Hippocampal formation (tissue), 2 donors: ENCODE measurements at places on chromosomes 2 and 18.

DNA sequence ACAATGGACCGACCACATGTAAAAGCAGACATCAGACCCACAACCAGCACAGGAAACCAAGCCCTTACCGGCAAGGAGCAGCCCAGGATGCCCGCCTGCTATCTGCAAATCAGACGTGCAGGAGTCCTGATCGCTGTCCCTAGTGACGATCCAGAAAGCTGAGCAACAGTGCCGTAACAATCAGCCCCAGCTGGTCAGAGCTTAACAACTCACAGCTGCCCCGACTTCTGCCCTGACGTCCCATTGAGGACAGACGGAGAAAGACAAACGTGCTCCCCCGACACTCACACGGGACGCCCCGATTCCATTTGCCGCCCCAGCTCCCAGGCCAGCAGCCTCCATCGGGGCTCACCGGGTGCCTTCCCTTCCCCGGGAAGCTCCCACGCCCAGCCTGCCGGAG is 39.8 kb upstream of the PXDN start:
- no peak for DNase-seq

DNA sequence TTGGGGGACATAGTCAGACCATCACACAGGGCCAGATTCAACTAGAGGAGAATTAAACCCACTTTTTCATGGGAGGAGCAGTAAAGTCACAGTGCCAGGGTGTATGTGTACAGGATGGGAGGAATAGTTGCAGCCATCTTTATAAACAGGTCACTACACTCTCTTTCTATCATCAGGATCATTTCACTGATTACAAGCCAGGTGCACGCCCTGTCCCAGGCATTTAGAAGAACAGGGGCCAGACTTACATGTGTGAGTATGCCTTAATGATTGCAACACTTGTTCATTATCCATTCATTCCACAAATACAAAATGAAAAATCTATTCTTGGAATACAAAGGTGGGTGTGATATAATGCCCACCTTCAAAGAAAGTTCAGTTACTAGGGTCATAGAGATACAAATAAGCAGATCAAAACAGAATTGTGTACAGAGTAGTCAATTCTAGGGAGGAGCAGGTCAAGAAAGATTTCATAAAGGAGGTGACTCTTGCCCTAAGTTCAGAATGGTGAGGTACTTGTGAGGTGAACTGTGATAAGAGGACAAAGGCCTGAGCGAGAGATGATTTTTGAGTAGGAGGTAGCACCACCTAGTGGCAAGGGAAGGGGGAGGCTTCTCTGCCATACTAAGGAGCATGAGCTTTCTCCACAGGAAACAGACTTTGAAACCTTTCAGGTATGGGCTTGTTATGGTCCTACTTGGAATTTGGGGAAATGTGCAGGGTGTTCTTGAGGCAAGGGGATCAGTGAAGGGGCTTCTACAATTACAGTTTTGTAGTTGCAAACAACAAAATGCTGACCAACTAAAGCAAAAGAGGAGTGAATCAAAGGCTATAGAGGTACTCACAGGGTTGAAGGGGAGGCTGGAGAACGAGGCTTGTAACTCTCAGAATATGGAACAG is 156.3 kb downstream of the SUCLG1 start:
- peak; percentile 40 for DNase-seq

- no peak for DNase-seq
These were observed 2.1 kb downstream of the FBLN7 start for GRCh38 chr2:112140205-112140802.

DNA sequence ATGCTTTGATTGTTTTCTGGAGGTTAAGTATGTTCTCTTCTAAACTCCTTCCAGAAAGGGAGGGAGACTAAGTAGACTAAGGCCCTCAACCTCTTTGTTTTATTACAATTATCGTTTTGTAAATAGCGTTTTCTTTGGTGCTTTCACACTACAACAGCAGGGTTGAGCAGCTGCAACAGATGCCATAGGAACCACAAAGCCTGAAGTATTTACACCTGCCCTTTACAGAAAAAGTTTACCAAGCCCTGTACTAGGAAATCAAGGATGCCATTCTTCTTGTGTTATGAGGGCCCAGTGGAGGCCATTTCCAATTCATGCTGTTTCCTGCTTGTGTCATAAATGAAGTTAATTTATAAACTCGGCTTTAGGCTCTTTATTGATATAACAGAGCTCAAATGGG is 914.8 kb downstream of the DCDC2C start:
- no peak for DNase-seq

DNA sequence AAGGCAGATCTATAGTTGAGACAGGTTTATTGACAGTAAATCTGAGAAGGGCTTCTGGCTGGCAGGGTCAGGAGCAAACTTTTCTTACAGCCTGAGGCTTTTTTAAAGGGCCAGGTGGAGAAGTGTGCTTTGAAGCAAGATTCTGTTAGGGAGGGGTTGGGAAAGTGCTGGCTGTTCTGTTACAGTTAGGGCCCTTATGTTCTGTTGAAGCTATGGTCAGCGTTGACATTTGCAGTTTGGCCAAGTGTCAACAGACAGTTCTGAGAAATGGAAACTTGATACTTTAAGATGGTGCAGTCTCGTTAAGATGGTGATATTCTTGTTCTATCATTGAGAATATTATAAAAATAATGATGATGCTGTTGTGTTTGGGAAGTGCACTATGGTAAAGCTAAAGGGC is 154.2 kb downstream of the RDH14 start:
- no peak for DNase-seq

GRCh38 chr2:6764968-6765723 is 100.6 kb downstream of the CMPK2 start:
- no peak for DNase-seq

GRCh38 chr2:149064365-149064841 is 25.9 kb downstream of the LYPD6B start:
- no peak for DNase-seq

DNA sequence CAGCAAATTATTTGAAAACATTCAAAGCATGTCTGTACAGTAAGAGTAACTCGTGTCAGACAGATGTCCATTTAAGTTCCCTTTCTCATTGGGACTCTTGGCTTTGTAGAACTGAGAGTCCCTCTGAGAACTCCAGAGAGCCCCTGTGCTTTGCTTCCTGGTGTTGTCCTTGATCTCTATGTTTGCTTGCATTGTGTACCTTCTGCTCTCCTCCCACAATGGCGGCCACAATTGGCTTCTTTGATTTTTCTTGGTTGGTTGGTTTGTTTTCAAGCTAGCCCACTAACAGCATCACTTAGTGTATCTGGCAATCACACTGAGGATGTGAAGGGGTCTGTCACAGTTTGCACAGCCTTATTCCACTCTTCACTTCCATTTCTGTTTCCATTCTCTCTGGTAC is 15.1 kb downstream of the ASB18 start:
- DNase-seq, result no peak

GRCh38 chr18:60831971-60832370 is 459.4 kb upstream of the MC4R start:
- no peak for DNase-seq

DNA sequence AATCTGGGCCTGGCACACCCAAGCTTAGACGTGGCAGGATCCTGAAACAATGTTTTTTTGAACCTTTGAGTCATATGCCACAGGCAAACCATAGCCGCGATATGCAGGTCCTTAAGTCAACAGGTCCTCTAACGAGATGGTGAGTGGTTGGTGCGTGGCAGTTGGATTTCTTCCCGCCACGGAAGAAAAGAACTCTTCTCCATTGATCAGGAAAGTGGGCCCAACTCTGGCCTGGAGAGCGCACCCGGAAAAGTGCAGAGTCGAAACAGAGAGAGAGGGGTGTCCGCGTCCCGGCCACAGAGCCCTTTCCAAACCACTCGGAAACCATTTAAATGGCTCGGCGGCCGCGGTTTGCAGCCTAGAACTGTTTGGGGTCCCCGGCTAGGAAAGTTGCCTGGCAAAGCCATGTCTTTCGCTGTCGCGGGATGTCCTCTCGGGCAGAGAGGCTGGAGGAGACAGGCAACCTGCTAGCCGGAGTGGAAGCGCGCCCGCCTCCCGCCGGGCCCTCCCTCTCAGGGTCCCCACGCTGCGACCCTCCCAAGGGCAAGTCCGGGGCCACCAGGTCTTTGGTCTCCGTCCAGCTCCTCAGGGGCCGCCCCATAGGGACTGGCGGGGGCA is 777 bp downstream of the GALNT3 start:
- DNase-seq, result no peak

DNA sequence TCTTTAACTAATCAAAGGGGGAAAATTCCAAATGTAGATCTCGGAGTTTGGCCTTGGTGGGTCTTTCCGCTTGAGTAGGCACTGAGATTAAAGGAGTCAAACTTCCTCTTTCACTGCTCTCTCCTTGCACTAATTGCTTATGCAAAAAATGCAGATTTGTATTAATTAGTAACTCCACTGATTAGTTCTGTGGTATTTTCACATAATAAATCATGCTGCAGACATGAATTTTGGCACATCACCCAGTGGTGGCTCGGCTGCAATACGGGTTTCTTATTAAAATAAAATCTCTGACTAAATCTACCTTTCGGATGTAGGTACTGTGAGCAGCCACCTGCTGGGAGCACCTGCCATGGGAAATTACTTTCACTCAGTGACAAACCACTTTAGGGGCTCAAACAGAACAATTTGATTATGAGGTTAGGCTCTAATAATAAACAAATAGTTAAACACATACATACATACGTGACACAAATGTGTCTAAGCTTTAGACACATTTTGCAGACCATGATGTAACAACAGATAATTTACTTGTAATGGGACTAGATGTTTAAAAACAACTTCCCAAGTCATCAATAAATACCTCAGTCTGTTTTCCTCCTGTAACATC is 6.4 kb upstream of the NEUROD1 start:
- no peak for DNase-seq

DNA sequence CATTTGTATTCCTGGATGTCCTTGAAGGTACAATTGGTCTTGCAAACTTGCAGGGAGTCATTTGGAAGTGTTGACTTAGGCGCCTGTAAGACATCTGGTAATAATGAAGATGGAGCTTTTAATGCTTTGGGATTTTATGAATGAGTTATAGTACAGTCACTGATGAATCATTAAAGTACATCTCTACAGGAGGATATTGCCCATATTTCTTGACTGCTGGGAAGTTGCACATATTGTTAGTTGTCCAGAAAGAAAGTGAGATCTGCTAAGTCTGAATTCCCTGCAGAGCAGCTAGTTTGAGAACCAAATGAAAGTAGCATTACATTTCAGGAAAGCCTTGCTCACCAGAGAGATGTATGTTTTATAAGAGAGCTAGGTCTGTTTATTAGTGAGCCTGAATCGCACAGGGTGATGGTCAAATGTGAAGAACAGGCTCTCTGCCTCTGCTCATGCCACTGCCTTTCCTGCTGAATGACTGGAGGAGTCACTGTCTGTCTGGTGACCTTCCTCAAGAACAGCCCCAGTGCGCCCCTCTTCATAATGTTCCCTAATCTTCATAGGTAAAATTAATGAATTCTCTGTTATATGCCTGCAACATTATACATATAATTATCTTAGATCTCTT is 138.9 kb upstream of the KLHL14 start:
- no peak for DNase-seq

GRCh38 chr18:69213842-69214241 is 186.8 kb upstream of the DOK6 start:
- DNase-seq, result no peak

- DNase-seq, result no peak
These were observed 96.7 kb downstream of the ASB1 start for GRCh38 chr2:238523158-238524110.

- DNase-seq, result peak; percentile 48
These were observed 95.9 kb downstream of the MAP4K4 start for GRCh38 chr2:101793277-101793969.

DNA sequence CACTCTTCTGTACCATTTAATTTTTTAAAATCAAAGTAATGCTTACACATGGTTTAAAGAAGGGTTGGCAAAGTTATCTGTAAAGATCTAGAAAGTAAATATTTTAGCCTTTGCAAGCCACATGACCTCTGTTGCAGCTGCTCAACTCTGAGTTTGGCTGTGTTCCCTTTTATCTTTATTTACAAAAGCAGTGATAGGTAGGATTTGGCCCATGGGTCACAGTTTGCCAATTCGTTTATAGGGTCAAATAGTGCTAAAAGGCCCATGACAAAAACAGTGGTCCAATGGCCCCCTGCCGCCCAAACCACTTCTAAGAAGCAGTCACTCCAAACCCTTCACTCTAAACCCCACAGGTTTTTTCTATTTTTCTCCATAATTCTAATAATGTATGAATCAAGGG is 124.8 kb downstream of the PARD3B start:
- no peak for DNase-seq

- no peak for DNase-seq
These were observed 83.0 kb downstream of the ACVR1 start for GRCh38 chr2:157793053-157793612.

DNA sequence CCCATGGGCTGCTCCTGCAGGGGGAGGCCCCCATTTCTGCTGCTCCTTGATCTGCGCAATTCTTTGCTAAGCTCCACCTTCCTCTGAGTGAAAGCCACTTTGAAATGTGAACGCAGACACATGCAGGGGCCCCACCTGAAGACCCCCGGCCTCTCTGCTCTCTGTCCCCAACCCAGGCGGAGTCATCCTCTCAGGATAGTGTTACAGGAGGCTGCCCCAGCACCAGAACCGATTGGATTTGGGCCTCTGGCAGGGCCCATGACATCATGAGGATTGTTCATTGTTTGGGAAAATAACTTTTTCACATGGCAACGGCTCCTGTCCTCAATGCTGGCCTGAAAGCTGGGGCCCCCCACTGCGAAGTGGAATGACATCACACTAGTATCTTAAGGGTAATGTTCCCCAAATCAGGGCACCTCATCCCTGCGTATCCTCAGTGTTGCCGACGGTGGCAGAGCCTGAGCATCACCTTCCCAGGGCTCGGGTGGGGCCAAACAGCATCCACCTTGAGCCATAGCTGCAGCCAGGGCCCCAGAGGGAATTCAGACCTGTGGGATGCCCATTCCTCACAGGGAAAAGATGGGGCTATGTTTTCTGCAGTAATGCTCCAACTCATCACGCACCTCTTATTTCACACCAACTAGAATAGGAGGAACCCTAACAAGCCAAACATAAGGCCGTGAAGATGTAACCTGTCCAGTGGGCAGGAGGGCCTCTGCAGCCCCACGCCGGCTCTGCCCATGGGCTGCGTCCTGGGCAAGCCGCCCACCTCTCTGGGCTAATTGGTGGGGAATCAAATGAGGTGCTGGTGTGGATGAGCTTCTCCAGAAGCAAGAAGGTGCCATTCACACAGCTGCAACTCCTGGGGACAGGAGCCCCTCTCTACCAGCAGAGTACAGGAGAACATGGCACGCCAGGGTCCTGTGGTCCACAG is 2.7 kb upstream of the ERFE start:
- DNase-seq, result no peak

- peak; percentile 22 for DNase-seq
These were observed 23.5 kb upstream of the C18orf32 start for GRCh38 chr18:49510393-49511115.

DNA sequence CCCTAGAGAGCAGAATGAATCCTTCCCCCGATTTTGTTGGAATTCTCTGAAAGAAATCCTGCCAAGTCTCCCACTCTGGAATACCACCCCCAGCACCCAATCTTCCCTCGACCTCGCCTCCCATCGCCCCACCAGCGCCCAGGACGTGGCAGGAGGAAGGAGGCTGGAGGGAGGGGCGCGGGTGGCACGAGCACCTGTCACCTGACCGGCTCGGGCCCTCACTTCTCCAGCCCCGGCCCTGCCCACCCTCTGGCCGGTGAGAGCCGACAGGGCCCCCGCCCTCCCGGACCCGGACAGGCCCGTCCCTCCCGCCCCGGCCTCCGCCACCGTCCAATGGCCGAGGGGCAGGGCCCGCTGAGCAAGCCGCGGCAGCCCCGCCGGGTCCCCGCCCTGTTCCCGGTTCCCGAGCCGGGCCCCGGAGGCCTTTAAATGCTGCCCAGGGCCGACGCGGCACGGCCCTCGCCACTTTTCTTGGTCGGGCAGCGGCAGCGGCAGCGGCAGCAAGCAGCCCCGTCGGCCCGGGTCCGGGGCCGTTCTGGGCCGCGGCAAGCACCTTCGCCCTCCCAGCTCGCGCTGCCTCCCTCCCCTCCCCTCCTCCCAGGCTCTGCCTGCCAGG is at the start of gene LGALSL:
Gene LGALSL (plus strand): TSS at position 393 of the 616 bp plus-strand sequence. CDS start 384 bp downstream, outside the sequence.
- peak; percentile 42 for DNase-seq
